ENCODE measurements at places on chromosomes 16 and 17. TPM values are rescaled to one million over a fixed set of nuclear protein-coding genes. Genes with fewer than 3 reads are reported as not detected.

TP53TG3B gene
- total RNA-seq, result not detected

GRIN2A gene
- 1.8 TPM for total RNA-seq

C16orf74 gene
- total RNA-seq, result not detected

AANAT gene
- total RNA-seq, result not detected

RTN4RL1 gene
- total RNA-seq, result 3.4 TPM

CMTM1 gene
- 2.9 TPM for total RNA-seq

TM4SF5 gene
- total RNA-seq, result not detected

SMIM36 gene
- total RNA-seq, result not detected

PRR15L gene
- not detected for total RNA-seq

GDPD3 gene
- total RNA-seq, result 0.12 TPM

ADAD2 gene
- total RNA-seq, result not detected
